Islet precursor cell (in vitro differentiated cells): ENCODE measurements at places on chromosomes 1 and 21.

- DNase-seq = no peak
These were observed 85.0 kb downstream of the UROD start for GRCh38 chr1:45097079-45097478.

DNA sequence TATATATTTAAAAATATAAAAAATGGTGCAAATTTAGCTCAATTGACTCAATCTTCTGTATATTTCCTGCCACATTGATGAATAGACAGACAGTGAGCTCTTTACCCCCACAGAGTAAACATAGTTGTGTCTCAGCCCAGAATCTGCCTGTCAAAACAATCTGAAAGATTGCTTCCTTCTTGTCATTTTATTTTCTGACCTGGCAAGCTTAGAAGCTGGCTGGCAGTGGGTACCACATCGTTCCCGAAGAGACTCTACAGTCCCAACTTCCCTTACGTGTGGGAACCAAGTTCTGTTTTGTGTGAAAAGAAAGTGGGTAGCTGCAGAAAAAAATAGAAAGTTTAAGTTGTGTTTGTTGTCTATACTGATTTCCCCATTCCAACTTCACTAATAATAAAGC, 629.3 kb upstream of the NEGR1 start:
- no peak for DNase-seq

DNA sequence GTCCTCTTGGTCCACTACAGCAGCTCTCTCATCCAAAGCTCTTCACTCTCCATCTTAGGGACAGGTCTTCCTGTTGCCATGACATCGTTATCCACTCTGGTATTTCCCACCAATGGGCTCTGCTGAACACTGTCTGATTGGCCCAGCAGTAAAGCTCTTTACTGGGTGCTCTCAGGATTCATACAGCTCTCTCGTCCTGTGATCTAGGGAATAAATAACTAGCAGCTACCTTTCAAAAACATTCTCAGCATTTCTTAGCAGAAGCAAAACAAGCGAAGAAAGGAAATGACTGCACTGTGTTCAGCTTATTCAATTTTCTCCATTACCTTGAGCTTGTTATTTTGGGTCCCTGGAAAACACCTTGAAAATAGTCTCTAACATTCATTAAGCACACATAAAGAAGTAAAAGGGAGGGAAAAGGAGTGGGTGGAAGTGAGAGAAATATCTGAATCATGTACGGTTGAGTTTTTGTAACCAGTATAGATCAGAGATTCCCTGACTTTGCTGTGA, 163.4 kb upstream of the SGIP1 start:
- no peak for DNase-seq

DNA sequence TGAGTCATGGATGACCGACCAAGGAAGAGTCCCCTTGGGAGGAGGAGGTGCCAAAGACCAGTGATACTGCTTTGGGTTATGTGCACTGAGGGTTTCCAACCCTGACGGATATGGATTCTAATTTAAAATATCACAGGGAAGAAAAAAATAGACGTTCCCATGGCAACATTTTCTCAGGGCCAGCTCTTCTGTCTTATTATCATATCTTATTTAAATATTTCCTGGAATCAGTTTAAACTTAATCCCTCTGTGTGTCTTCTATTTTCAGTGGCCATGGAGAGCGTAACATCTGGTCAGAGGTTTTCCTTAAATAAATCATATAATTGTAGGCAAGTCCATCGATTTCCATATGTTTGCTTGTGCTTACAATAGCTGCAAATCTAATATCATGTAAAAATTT, 205.4 kb upstream of the FMN2 start:
- DNase-seq = no peak

- DNase-seq = no peak
These were observed 177.6 kb downstream of the MIS18A start for GRCh38 chr21:32101277-32101676.

DNA sequence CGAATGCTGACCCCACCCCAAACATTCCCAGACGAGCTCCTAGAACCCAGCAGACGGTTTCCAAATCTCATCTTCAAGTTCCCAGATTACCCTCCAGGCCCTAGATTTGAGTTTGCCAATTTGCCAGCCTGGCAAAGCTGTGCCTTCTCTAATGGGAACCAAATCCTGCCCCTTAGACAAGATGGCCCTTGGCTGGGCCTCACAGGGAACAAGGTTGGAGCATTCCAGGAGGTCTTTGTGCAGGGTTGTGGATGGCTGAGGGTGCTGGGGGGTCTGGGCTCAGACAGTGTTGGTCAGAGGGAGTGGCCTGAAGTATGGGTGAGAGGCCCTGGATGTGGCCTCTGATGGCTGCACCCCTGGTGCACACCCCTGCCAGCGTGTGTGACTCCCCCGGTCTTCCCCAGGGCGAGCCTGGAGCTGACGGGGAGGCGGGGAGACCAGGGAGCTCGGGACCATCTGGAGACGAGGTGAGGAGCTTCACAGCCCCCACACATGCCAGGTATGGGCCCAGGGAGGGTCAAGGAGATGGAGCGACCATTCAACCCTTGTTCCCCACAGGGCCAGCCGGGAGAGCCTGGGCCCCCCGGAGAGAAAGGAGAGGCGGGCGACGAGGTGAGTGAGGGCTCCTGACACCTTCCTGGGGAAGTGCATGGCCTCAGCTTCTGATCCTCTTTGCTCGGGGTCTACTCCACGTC, 10.2 kb downstream of the COL6A1 start:
- DNase-seq = peak; percentile 35

DNA sequence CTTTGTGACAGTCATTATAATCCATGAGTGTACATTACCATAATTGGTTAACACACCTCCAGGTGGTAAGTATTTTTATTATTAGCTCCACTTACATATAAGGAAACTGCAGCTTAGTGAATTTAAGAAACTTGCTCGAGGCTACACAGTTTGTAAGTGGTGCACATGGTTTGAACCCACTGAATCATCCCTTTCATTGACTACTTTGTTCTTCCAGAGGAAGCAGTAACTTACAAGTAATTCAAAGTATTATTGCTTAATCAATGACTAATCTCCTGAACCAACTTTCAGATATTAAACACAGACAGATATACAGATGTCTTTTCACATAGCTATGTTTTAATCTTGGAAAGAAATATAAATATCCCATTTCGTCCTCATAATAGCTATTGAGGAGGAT, 18.7 kb upstream of the CLDN8 start:
- no peak for DNase-seq

DNA sequence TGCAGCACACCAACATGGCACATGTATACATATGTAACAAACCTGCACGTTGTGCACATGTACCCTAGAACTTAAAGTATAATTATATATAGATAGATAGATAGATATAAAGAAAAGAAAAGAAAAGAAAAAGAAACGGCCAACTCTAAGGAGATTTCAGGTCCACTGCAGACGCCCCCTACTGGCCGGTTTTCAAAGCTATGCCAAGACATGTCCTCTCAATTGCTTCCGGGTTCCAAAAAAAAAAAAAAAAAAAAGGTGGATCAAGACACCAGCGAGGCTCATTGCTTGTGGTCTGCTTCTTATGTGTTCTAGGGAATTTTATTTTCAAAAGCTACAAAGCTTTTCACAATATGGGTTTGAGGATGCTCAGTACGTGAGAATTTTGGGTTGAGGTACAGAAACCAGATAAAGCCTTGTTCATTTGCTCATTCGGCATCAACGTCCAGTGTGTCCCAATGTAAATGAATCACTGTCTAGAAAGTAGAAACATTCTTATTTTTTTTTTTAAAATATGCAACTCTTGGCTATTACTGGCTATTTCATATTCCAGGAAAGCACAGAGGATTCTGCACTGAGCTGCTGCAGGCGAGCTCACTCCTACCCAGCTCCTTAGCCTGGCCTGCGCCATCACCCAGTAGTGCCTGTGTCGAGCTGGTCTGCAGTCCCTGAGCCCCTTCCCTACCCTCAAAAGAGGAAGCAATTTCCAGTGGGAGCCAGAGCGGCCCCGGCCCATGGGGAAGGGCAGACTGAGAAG, 643.0 kb downstream of the KIF26B start:
- DNase-seq = peak; percentile 53

DNA sequence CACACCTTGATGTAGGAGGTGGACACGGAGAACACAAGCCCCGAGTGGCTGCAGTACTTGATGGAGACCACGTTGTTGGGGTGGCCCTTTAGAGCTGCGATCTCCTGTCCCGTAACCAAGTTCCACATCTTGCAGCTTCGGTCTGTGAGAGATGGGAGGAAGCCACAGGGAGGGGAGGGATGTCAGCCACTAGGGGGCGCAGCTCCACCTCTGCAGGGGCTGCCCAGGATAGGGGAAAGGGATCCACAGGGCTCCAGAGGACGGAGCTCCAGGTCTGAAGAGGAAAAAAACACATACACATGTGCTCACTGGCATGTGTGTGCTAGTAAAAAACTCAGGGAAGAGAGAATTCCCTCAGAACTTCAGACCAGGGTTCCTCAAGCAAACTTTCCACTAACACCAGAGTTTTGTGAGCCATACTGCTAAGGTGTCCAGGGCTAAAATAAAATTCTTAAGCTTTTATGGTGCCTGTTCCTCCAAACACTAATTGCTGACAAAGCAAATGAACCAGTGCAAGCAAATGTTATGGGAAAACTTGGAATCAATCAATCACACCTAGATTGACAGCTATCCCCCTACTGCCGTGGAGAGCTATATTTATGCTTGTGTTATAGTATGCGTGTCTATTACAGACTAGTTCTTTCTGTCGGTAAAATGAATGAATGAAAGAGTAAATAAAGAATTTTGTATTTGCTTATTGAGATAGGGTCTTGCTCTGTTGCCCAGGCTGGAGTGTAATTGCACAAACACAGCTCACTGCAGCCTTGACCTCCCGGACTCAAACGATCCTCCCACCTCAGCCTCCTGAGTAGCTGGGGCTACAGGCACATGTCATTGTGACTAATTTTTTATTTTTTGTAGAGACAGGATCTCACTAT, 43.7 kb downstream of the KIF21B start:
- DNase-seq = peak; percentile 77

GRCh38 chr21:44975720-44976555, 36.1 kb downstream of the SLX9 start:
- no peak for DNase-seq

GRCh38 chr1:42684139-42684538, 1.9 kb downstream of the YBX1 start:
- no peak for DNase-seq

DNA sequence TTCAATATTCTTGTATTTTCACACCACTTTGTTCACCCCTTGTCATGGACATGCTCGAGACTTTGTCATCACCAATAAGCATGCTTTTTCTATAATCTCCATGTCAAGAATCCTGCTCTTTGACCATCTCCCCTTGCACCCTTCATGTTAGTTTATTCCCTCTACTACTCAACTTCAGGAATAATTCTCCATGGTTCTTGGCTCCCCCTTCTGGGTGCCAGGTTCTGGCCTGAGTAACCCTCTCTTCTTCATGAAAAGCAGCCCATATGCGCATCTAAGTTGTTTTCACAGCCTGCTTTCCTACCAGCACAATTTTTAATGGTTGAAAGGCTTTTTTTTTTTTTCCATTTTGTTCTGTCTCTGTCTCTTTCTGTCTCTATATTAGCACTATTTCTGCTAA, 160.7 kb downstream of the LEPR start:
- no peak for DNase-seq

DNA sequence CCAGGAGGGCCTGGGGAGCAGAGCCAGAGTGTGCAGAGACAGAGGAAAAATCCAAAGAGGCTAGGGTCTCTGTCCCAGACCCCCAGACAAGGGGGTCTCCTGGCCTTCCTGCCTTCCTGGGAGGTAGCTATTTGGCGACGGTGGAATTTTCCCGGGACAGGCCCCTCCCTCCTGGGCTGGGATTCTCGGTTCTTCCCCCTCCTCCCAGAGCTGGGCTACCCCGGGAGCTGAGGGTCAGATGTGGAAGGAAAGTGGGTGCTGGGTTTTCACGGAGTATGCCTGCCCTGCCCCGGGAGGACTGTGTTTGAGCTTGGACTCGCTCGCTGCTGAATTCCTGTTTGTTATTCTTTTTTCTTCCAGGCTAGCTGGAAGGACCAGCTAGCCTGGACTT, 759 bp downstream of the AMPD2 start:
- peak; percentile 71 for DNase-seq
